Left ventricle myocardium superior (tissue), 1 donor: ENCODE measurements at places on chromosomes 2 and 18. TPM values are rescaled to one million over a fixed set of nuclear protein-coding genes. Genes with fewer than 3 reads are reported as not detected.

The C2orf92 gene
- total RNA-seq, result 2.3 TPM

The GREB1 gene
- total RNA-seq, result 8.2 TPM

The AP1S3 gene
- total RNA-seq, result 0.50 TPM

The CAMKMT gene
- total RNA-seq, result 3.3 TPM

The C1D gene
- 18.5 TPM for total RNA-seq

GRCh38 chr2:41723526-41723925 is 324.3 kb upstream of the PKDCC start:
- DNase-seq, result no peak

GRCh38 chr2:150526827-150527226 is 39.4 kb upstream of the RND3 start:
- DNase-seq, result no peak

DNA sequence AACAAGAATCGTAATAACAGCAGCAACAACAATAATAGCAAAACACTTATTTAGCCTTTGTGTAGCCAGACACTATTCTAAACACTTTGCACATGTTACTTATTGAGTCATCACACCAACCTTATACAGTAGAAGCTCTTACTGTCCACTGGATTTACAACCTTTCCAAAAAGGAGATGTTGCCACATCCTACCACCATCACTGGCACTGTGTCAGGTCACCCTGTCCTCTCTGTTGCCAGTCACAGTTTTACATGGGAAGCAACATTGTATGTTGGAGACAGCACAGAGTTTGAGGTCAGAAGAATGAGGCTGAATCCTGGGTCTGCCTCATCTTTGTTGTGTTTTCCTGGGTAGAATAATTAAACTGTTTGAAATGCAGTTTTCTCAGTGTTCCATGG is 201.4 kb upstream of the EPAS1 start:
- no peak for DNase-seq

The ZNF385B gene
- total RNA-seq, result 4.1 TPM

GRCh38 chr2:107772353-107772752 is 54.3 kb upstream of the RGPD4 start:
- no peak for DNase-seq

- DNase-seq, result no peak
These were observed 50.0 kb downstream of the GPD2 start for GRCh38 chr2:156486147-156486546.

DNA sequence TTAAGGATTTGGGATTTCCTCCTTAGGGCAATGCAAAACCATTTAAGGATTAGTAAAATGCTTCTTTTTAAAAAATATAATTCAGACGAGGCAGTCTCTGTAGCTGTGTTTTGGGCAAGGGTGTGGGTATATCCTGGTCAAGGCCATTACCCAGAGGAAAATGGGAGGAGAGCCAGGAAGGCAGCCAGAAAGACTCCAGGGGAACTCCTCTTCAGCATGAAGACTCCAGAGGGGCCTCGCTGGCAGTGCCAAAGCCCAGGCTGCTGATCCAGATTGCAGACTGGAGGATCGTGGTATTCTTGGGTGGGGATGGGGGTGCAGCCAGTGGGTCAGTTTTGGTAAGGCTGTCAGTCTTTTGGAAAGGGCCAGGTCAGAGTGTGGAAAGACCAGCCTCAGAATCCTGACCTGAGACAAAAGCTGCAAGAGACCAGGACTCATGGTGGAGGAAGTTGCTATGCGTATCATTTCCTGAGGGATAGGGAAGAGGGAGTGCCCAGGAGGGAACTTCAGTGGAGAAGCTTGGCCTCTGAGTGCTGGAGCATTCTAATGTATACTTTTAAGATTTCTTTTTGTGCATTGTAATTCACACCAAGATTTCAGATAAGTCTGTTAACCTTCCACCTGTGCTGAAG is 20.9 kb upstream of the RAB11FIP5 start:
- no peak for DNase-seq

The POTEJ gene
- total RNA-seq, result not detected

The PUM2 gene
- total RNA-seq, result 80.6 TPM

DNA sequence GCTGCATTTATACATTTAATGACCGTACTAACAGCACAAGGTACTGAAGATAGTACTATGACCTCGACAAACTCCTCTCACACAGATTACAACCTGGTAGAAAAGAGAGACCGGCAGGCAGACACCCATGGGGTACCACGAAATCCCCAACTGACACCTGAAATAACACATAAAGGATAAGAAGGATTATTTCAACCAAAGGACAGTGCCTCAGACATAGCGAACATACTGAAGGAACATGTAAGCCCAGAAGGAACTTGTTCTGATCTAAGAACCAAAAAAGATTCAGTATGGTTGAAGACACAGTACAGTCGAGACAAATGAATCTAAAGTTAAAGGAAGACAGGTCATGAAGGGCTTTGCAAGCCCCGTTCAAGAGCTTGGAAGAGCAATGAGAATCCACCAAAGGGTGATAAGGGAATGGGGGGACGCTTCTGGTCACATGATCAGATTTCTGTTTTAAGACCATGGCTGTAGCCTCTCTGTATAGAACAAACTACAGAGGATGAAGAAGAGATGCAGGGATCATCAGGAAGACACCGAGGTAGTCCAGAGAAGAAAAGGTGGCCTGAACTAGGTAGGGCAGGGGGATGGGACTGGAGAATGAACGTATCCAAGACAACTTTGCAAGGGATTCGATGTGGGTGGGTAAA is 902 bp downstream of the MCFD2 start:
- no peak for DNase-seq

DNA sequence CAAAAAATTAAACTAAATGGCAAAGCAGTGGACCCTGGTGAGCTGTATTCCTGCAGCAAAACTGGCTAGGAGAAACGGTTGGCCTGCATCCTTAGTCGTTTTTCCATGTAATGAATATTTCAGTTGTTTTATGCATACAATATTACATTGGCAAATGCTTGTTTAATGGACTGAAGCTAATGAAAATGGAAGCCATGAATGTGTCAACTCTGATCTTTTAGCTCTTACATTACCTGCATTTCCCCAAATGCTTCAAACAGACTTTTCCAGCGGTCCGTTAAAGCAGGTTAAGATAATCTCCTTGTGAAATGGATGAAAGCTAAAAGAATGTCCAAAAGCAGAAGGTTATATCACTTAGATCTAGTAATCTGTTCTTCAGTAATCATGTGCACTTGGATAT is 686.3 kb upstream of the SETBP1 start:
- DNase-seq, result no peak

The LAMA3 gene
- 3.4 TPM for total RNA-seq

DNA sequence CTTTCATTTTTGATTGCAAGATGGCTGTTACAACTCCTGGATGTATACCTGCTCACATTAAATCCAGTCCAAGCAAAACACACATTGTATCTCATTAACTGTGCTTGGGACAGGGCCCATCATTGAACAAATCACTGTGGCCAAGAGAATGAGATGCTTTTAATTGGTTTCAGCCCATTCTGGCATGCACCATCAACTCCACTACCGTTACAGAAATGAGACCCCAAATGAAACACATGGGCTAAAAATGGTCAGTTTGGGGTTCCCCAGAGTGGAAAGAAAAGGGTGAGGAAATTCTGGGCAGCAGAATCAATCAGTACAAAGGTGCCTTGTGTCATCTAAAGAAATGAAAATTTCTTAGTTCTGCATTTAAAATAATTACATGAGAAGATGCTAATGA is 52.7 kb downstream of the FAM171B start:
- DNase-seq, result no peak

The HRH4 gene
- total RNA-seq, result 0.17 TPM

GRCh38 chr18:4144201-4144600 is 310.9 kb downstream of the DLGAP1 start:
- DNase-seq, result no peak

- no peak for DNase-seq
These were observed 141.0 kb downstream of the ARL4C start for GRCh38 chr2:234355808-234356365.

DNA sequence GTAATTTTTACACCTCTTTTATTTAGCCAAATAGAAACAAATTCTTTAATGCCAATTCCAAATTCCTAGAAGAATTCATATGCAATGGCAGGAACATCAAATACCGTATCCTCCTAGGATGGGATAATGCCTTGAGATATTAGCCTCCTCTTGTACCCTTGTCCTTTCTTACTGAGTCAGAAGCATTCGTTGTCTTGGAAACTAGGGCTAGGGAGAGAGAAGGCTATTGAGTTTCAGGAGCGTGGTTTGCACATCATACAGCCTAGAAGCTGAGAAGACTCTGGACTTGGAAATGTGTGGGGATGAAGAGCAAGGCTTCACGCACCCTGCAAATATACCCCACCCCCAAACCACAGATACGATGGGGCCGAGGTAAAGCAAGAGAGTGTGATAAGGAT is 300.7 kb downstream of the SP3 start:
- no peak for DNase-seq

GRCh38 chr2:231542136-231542535 is 11.9 kb upstream of the NMUR1 start:
- peak; percentile 9 for DNase-seq

The GAL3ST2 gene
- total RNA-seq, result not detected

GRCh38 chr2:45121236-45121927 is 112.1 kb upstream of the SIX2 start:
- DNase-seq, result no peak

- no peak for DNase-seq
These were observed 98.6 kb downstream of the NOL4 start for GRCh38 chr18:34126121-34126520.

GRCh38 chr2:9889812-9890261 is 46.6 kb downstream of the TAF1B start:
- no peak for DNase-seq

The SFTPB gene
- 0.50 TPM for total RNA-seq

The FBXO36 gene
- total RNA-seq, result 0.55 TPM

DNA sequence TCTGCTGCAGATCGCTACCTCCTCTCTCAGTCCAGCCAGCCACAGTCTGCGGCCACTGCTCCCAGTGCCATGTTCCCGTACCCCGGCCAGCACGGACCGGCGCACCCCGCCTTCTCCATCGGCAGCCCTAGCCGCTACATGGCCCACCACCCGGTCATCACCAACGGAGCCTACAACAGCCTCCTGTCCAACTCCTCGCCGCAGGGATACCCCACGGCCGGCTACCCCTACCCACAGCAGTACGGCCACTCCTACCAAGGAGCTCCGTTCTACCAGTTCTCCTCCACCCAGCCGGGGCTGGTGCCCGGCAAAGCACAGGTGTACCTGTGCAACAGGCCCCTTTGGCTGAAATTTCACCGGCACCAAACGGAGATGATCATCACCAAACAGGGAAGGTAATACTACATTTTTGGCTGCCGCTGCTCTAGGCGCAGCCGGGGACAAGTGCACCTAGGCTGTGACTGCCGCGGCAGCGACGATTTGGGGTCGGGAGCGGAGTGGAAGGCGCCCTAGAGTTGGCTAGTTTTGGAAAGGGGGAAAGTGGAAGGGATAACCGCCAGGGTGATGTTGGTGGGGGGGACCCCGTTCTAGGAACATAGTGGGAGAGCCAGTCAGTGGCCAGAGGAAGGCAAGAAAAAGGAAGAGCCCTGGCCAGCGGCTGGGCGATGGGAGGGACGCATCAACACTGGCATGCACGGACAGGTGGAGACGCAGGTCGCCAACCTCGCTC is 776 bp downstream of the TBR1 start:
- no peak for DNase-seq

- peak; percentile 86 for DNase-seq
These were observed at the start of gene LAMA3 for GRCh38 chr18:23689031-23689615. Gene LAMA3 (plus strand): TSS chr18:23689453. CDS start chr18:23689684, 231 bp downstream.

GRCh38 chr2:139083121-139083520 is 302.9 kb upstream of the NXPH2 start:
- no peak for DNase-seq

DNA sequence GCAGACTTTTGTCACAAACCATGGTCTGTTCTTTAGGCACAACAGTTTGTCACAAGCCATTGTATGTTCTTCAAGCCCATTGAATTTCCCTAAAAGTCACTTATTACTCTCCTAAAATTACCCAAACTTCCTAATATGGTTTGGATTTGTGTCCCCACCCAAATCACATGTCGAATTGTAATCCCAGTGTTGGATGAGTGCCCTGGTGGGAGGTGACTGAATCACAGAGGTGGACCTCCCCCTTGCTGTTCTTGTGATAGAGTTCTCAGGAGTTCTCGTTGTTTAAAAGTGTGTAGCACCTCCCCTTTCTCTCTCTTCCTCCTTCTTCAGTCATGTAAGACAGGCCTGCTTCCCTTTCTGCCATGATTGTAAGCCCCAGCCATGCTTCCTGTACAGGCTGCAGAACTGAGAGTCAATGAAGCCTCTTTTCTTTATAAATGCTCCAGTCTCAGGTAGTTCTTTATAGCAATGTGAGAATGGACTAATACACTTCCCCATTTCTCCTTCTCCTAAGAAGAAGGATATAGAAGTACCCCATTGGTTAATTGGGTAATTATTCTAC is 11.2 kb upstream of the GYPC start:
- DNase-seq, result no peak

The CHRNG gene
- total RNA-seq, result not detected

- DNase-seq, result no peak
These were observed 6.9 kb upstream of the NT5DC4 start for GRCh38 chr2:112713926-112714325.

The POTEI gene
- total RNA-seq, result not detected

GRCh38 chr2:241657786-241658254 is 20.3 kb downstream of the ATG4B start:
- DNase-seq, result no peak

DNA sequence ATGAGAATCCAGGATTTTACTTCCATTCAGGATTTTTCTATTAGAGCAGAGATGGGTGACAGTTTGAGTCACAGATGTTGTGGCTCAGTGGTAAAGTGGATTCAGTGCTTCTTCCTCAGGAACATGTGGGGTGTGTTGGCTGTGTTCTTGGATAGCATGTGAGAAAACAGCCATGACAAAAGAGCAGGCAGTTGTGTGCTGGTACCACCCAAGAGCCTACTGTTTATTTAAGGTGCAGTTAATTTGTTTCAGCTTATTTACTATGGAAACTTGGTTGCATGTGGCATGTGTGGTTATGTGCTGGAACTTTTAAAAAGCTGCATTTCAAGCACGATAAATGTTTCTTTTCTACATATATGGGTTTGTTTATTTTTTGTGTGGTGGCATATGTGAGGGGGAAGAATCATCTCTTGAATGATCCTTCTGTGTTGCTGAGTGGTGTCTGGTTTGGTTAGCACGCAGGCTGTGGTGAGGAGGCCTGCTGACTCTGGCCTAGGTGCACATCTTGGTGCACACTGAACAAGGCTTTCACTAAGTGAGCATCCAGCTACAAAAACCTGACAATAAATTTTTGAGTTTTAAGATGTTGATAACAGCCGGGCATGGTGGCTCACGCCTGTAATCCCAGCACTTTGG is 67.3 kb downstream of the SPTBN1 start:
- no peak for DNase-seq

The IMPA2 gene
- total RNA-seq, result 73.3 TPM

DNA sequence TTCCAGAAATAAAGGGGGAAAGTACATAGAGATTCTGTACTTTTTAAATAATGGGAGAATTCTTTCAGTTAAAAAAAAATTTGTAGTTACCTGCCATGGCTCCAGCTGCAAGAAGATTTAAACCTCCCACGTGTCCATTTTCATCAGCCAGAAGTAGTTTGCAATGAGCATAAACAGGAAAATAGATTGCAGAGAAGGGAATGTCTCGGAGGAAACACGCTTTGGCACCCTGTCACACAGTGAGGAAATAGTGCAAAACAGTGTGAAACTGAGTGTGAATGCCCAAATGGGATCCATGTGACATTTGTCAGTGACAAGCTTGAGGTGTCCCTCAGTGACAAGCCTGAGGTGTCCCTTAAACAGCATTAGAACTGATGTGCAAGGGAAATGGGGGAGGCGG is 102.7 kb downstream of the SLC25A12 start:
- no peak for DNase-seq

The SERPINB3 gene
- total RNA-seq, result not detected

The SUPT7L gene
- total RNA-seq, result 28.1 TPM

- no peak for DNase-seq
These were observed 58.2 kb downstream of the COPS8 start for GRCh38 chr2:237143676-237144440.

GRCh38 chr2:96522304-96523203 is 14.0 kb upstream of the ARID5A start:
- DNase-seq, result peak; percentile 21
